Lung (tissue), 17 donors: ENCODE measurements at places on chromosomes 1 and 21.

- DNase-seq: peak; percentile 83
- H3K27me3 ChIP-seq: peaks cover 49% of the 10 kb centered on the region
- H3K4me1 ChIP-seq: peaks cover 7% of the 10 kb centered on the region
- peak within 1 kb of the TSS; percentile 70 for H3K4me3 ChIP-seq
Observed at GRCh38 chr1:151510957-151511635, at the start of gene CGN. Gene CGN, plus strand, starts transcription at chr1:151511387. Its CDS starts 7,133 bp downstream, at chr1:151518520.

- H3K36me3 ChIP-seq: no peaks in the 10 kb centered on the region
- no peak overlapping the region for H3K27ac ChIP-seq
- no peak overlapping the region for H3K4me3 ChIP-seq
Observed at GRCh38 chr1:185404291-185404690, 87.2 kb upstream of the IVNS1ABP start.

DNA sequence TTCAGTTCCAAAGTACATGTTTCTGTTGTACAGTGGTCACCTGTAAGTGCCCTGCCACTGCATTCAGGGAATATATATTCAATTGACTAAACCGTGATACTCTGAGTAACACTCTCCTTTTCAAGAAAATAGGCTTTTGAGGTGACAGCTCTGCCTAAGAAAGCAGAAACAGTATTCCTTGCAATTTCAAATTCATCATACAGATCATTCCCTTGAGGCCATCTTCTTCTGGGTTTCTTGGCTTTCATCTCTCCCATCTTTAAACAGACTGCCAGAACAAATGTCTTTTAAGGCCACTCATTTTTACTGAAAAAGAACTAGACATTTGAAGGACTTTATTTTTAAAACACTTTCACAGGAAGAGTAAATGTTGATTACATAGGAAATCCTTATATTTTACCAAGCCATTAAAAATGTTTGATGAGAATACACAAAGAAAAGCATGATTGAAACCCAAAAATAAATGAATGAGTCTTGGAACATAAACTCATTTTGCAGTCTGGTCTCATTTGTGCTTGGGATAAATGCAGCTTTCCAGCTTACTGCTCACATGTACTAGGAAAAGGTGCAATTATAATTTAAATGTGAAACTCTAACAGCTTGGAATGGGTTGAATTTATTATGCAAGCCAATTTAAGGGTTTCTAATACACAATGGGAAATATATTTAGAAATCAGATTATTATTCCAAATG lies 34.7 kb downstream of the PLPPR5 start:
- H3K27me3 ChIP-seq: no peaks in the 10 kb centered on the region
- H3K27ac ChIP-seq: no peak overlapping the region
- H3K36me3 ChIP-seq: no peaks in the 10 kb centered on the region
- DNase-seq: no peak

DNA sequence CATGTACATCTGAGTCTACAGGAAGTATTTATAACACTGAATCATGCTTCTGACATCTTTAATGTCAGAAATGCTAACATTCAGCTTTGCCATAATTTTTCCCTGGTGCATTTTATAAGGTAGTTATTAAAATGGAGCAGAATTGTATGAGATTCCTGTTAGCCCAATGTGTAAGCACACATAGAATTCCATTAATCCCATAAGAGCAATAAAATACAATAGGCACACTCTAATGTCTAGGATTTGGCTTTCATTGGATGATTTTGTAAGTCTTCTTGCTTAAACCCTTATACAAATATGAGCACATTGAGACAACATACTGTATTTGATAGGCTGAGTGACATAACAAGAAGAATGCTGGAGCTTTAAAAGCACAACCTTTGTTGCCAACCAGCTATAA lies 256.4 kb downstream of the HMCN1 start:
- peaks cover 2% of the 10 kb centered on the region for H3K4me1 ChIP-seq
- H3K27ac ChIP-seq: no peak overlapping the region
- H3K36me3 ChIP-seq: no peaks in the 10 kb centered on the region
- H3K27me3 ChIP-seq: no peaks in the 10 kb centered on the region

DNA sequence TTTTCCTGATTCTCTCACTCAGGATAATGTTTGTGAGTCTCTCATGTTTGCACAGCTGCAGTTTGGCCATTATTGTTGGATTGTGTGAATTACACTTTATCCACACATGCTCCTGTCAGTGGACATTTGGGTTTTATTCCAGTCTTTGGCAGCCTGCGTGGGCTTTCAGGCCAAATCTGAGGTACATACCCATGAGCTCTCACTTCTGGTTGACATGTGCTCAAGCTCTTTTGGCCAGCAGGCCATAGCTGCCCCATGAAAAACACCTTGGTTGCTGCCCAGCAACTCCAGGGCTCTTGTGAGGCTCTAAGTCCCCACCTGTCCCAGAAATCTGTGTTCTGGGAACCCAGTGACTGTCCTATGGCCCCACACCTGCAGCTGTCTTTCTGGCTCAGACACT lies 124.5 kb upstream of the GALNT2 start:
- H3K4me1 ChIP-seq: peaks cover 10% of the 10 kb centered on the region
- H3K27ac ChIP-seq: no peak overlapping the region
- no peaks in the 10 kb centered on the region for H3K36me3 ChIP-seq
- DNase-seq: peak; percentile 4
- H3K27me3 ChIP-seq: no peaks in the 10 kb centered on the region

DNA sequence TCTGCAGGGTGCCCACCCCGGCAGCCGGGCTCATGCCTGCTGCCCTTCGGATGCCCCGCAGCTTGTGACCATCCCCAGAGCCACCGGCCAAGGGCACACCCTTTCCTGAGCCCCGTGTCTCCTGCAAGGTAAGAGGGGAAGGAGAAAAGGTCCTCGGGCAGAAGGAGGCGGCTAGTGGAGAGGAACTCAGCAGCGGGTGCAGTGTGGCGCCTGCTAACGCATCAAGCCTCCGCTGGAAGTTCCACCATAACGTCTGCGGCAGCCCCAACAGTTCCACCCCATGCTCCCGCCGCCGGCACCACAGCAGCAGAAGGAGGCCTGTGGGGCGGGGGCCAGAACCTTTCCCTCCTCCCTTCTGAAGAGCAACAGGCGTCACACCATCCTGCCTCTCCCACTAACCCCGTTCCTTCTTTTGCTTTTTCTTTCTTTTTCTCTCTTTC lies 990 bp downstream of the VWA5B1 start:
- H3K36me3 ChIP-seq: no peaks in the 10 kb centered on the region
- DNase-seq: peak; percentile 29
- no peak overlapping the region for H3K27ac ChIP-seq
- no peak overlapping the region for H3K4me3 ChIP-seq
- peaks cover 30% of the 10 kb centered on the region for H3K27me3 ChIP-seq

DNA sequence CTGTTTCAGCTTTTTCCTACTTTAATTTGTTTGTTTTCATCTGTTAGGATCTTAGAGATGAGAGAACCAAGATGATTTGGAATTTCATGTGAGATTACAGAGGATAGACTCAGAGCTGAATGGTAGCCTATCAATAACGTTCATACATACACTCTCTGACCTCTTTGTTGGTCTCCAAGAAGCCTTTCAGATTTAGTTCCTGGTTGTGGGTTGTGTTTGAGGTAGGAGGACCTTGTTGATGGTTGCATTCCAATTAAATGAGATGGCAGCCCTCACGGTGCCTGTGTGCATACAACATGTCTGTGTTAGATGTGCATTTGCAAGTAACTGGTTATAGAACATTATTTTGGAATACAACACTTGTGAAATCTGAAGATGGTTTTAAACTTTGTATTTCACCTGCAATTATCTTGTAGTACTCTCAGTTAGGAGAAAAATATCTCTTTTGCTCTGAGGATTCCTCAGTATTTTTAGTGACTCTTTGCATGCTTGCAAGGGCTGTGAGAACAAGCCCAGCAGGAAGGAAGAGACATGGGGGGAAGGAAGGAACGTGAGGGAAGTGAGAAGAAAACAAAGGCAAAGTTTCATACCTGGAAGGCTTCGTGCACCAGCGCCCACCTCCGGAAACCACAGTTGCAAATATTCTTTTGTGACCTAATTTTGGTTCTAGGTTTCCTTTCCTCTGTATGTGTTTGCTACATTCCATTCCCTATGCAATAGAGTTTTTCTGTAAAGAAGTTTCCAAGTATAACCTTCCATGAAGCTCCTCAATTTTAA lies 291.8 kb downstream of the DISC1 start:
- no peak overlapping the region for H3K4me3 ChIP-seq
- peaks cover 13% of the 10 kb centered on the region for H3K4me1 ChIP-seq
- no peak for DNase-seq

- peak; percentile 55 for DNase-seq
- no peaks in the 10 kb centered on the region for H3K27me3 ChIP-seq
- no peaks in the 10 kb centered on the region for H3K36me3 ChIP-seq
- peak overlapping the region; percentile 91 for H3K4me3 ChIP-seq
- peak overlapping the region; percentile 95 for H3K27ac ChIP-seq
- peaks cover 21% of the 10 kb centered on the region for H3K4me1 ChIP-seq
Observed at GRCh38 chr21:34073749-34074282, 438 bp downstream of the MRPS6 start.
